ENCODE measurements at places on chromosomes 5 and 9. TPM values are rescaled to one million over a fixed set of nuclear protein-coding genes. Genes with fewer than 3 reads are reported as not detected.

- H3K27ac ChIP-seq = no peak overlapping the region
- no peaks in the 10 kb centered on the region for H3K36me3 ChIP-seq
- no peak overlapping the region for H3K4me3 ChIP-seq
- DNase-seq = no peak
Observed at GRCh38 chr5:170408877-170409660, 19.9 kb upstream of the KCNMB1 start.

The NTRK2 gene
- 0.05 TPM for total RNA-seq

DNA sequence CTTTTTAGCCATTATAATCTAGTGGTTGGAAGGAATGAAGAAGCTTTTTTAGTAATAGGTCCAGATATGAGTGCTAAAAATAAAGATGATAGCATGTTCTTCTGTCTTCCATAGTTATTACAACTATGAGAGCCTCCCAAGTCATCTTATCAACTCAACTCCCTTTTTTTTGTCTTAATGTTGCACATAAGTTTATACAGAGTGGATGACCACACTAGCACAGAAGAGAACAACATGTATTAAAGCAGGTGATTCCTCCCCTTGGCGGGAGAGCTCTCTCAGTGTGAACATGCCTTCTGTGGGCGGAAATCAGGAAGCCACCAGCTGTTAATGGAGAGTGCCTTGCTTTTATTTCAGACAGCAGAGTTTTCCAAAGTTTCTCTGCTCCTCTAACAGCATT lies 40.1 kb upstream of the STX17 start:
- no peaks in the 10 kb centered on the region for H3K27me3 ChIP-seq
- H3K4me1 ChIP-seq = peaks cover 10% of the 10 kb centered on the region
- DNase-seq = no peak
- H3K4me3 ChIP-seq = no peak overlapping the region
- H3K36me3 ChIP-seq = no peaks in the 10 kb centered on the region

DNA sequence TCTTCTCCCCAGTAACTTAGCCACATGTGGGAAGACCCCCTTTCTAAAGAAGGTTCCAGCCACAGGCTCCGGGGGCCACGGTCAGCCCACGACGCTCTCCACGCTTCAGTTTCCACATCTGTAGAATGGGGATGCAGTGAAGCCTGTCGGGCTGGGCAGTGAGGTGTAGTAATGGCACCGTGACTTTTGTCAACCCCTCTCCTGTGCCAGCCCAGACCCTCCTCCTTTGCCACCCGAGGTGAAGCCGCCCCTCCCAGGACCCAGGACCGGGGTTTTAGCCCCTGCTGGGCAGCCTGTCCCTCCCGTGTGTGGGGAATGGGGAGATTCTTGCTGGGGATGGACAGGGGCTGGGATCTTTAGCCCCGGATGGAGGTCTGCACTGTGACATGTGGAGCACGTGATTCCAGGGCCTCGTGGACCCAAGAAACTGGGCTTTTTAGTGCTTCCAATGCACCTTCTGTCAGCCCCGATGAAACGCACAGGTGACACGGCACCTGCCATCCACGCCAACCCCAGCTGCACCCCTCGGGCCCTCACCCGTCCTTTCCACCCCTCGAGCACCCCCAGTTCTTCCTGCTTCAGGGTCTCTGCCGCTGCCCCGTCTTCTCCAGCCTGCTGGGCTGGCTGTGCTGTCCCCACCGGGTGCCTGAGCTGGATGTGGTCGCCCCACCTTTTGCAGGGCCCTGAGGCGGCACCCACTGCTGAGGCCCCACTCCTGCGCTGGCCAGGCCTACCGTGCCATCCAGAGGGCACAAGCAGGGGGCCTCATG lies 13.4 kb upstream of the RNU6ATAC start:
- H3K4me1 ChIP-seq = peaks cover 3% of the 10 kb centered on the region
- H3K36me3 ChIP-seq = peaks cover 6% of the 10 kb centered on the region
- no peak overlapping the region for H3K27ac ChIP-seq
- H3K27me3 ChIP-seq = no peaks in the 10 kb centered on the region
- no peak overlapping the region for H3K4me3 ChIP-seq

DNA sequence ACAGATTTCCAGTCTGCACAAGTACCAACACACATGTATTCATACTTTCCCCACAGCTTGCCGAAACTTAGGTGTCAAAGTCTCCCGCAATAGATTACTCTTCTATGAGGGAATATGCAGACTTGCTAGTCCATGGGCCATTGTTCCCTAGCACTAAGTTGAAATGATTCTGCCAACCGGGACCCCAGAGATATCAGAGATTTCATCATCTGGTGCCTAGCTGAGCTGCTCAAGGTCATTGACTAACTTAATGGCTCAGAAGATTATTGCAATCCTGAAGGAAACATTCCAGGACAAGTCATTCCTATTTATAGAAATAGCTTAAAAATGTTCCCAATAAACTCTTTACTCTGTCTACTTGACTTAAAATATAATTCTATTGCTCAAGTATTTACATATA lies 202.6 kb downstream of the PIK3R1 start:
- DNase-seq = no peak
- H3K4me1 ChIP-seq = peaks cover 22% of the 10 kb centered on the region

The RORB gene
- 8.7 TPM for total RNA-seq

GRCh38 chr9:83596899-83597504 lies 25.9 kb upstream of the IDNK start:
- H3K36me3 ChIP-seq = no peaks in the 10 kb centered on the region
- H3K27me3 ChIP-seq = no peaks in the 10 kb centered on the region
- no peak overlapping the region for H3K27ac ChIP-seq
- no peak overlapping the region for H3K4me3 ChIP-seq
- peak; percentile 80 for DNase-seq

DNA sequence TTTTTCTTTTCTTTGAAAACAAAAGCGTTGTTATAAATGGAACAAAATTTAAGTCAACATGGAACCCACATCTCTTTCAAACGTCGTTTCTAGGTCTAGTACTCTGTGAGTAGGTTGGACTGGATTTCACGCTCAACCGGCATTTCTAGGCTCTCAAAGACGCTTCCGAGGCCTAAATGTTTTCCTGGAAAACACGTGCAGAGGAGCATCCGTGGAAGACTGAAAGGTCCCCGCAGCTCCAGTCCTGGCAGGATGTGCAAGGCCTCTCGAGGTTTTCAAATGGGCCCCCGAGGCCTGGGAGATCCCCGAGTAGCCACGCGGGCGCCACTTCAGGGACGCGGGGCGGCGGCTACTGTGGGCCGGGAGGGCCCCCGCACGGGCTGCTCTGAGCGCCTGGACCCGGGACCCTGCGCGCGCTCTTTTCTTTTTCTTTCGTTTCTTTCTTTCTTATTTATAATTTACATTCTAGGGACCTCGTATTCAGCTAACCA lies 4.2 kb upstream of the IRX2 start:
- peak overlapping the region; percentile 91 for H3K27ac ChIP-seq
- H3K4me1 ChIP-seq = peaks cover 52% of the 10 kb centered on the region
- peak overlapping the region; percentile 95 for H3K4me3 ChIP-seq
- H3K36me3 ChIP-seq = peaks cover 2% of the 10 kb centered on the region

DNA sequence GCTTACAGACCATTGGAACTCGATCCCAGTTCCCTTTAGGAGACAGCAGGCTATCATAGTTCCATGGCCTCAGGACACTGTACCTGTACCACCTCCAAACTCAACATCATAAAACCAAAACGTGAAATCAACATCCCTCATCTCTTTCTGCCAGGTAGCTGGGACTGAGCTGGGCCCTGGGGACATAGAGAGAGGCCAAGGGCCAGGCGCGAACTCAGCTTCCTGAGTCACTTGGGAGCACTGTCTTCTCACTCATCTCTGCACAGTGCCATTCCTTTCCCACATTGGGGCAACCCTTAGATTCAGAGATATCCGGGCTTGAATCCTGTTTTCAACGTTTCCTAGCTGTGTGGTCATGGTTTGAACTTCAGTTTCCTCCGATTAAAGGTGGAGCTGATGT lies 12.2 kb downstream of the DAB2IP start:
- DNase-seq = no peak
- H3K27me3 ChIP-seq = no peaks in the 10 kb centered on the region
- no peak overlapping the region for H3K4me3 ChIP-seq
- no peak overlapping the region for H3K27ac ChIP-seq

- H3K4me3 ChIP-seq = no peak overlapping the region
- H3K27ac ChIP-seq = peak overlapping the region; percentile 3
- no peak for DNase-seq
- H3K36me3 ChIP-seq = peaks cover 20% of the 10 kb centered on the region
Observed at GRCh38 chr5:134445856-134446818, 34.5 kb upstream of the CDKN2AIPNL start.

- no peaks in the 10 kb centered on the region for H3K36me3 ChIP-seq
- H3K4me3 ChIP-seq = no peak overlapping the region
- H3K4me1 ChIP-seq = 0 out of 2 replicates have a peak, but pooled peaks cover 4% of the 10 kb centered on the region
Observed at GRCh38 chr9:6305954-6306563, 22.1 kb upstream of the TPD52L3 start.

GRCh38 chr5:176679365-176680225 lies 32.3 kb downstream of the TSPAN17 start:
- no peak overlapping the region for H3K4me3 ChIP-seq
- H3K27ac ChIP-seq = no peak overlapping the region
- no peaks in the 10 kb centered on the region for H3K36me3 ChIP-seq
- H3K4me1 ChIP-seq = peaks cover 20% of the 10 kb centered on the region
- no peak for DNase-seq

Data from WTC11 (cell line).